Stimulated activated CD8-positive, alpha-beta memory T cell treated with anti-CD3 and anti-CD28 coated beads, Interleukin-7, amount 100 ng/mL, for 1 hour (primary cell): ENCODE measurements at places on chromosomes 16 and 17.

GRCh38 chr16:13377143-13377542 lies 475.7 kb downstream of the SHISA9 start:
- no peak for DNase-seq

DNA sequence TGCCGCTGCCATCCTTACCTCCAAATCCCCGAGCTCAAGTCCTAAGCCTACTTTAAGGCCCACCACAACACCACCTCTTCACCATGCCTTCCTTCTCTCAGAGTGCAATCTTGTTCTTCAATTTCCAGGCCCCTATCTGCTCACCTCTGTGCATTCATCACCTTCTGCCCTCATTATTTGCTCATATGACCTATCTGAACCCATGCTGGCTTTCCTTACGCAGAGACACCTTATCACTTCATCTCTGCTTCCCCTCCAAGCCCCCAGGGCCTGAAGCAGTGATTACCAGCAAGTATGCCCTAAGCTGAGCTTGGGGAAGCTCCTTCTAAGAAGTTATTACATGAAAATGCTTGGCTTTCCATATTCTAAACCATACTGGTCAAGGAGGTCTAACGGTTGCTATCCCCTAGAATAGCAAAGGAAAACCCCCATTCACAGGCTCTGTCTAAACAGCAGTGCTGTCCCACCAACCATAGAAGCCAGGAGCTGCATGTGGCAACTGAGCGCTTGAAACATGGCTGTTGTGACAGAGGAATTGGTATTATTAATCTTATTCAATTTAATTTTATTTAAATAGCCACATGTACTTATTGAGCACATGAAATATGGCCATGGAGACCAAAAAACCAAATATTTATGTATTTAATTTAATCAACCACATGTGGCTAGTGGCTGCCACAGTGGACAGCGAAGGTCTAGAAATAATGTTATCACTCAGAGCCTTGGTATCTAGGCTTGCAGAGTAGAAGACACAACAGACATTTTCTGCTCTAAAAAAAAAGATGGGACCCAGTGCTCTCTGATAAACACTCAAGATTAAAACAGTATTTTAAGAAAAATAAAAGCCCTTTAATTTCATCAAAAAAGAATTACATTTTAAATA lies 13.9 kb downstream of the USP7 start:
- DNase-seq, result no peak

DNA sequence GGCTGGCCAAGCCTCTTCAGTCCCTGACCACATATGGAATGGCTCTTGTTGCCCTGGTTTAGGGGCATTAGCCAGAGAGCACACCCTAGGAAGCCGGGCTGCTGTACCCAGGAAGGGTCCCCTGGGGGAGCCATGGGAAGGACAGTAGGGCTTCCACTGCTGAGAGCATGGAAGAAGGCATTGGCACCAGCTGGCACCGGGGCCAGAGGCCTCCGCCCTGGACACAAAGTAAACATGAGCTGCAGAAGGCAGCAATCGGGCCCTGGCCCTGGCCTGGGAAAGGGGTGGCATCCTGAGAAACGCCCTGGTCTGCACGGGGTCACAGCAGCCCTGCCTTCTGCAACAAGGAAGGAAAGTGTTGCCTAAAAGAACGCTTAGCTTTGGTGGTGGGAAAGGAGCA lies 49.4 kb downstream of the VAC14 start:
- DNase-seq, result no peak

GRCh38 chr16:53089434-53090285 lies 34.9 kb downstream of the CHD9 start:
- DNase-seq, result no peak

GRCh38 chr16:4426722-4427372 lies 1.2 kb downstream of the DNAJA3 start:
- no peak for DNase-seq

- DNase-seq, result no peak
These were observed 4.5 kb downstream of the ZNF267 start for GRCh38 chr16:31877876-31878642.

- DNase-seq, result peak; percentile 14
These were observed 2.4 kb upstream of the USP36 start for GRCh38 chr17:78842881-78843565.

DNA sequence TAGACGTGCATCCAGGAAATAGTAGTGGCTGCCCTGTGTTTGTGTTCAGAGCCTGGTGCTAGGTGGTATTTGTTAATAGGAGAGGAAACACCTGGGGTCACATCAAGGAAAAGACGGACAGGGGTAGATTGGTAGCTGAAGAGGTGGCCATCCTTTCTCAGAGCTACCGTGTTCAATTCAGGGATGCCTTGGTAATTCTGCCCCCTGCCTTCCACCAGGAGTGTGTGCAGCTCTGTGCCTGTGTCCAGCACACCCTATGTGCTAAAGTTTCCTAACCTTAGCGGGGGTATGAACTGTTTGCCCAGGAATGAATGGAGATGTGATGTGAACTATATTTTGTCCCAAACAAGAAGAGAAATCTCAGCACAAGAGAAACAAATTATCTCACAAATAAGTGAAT lies 174.1 kb upstream of the MPHOSPH6 start:
- no peak for DNase-seq

DNA sequence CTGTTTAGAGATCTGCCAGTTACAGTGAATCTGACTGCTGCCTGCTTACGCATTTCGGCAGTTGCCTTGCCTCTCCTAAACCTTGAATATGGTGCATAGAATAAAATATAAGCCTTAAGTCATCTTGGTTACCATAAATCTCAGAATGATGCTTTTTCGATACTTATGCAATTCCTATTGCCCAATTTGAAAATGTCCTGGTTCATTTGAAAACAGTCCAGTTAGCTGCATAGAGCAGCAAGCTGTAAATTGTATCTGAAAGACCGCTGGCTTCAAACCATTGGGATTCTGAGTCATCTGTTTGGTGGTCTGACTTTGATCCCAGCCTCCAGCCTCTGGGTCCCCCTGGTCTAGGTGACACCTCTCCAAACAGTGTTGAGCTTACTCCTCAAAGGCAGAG lies 2.7 kb upstream of the PRKCA start:
- no peak for DNase-seq

GRCh38 chr17:18261146-18261515 lies 669 bp downstream of the MIEF2 start:
- no peak for DNase-seq

- no peak for DNase-seq
These were observed 2.9 kb downstream of the CDIP1 start for GRCh38 chr16:4535627-4536108.

GRCh38 chr16:19389246-19389645 lies 28.4 kb upstream of the TMC5 start:
- DNase-seq, result peak; percentile 8

DNA sequence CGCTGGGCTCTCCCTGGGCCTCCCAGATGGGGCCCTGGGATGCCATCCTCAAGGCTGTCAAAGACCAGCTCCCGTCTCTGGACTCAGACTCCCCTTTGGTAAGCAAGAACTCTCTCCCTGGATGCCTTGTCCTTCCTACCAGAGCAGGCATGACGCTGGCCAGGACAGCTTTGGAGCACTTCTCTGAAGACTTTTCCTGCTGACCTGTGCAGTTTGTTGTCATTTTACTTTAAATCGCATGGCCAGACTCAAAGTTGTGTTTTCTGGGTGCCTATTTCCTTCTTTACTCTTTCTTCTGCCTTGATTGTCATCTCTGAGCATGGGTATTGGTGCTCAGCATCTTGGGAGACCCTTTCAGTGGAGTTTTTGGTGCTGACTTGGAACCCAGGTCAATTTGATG lies 2.2 kb downstream of the DNAAF8 start:
- DNase-seq, result no peak
